ENCODE measurements at places on chromosomes 3 and 15.

DNA sequence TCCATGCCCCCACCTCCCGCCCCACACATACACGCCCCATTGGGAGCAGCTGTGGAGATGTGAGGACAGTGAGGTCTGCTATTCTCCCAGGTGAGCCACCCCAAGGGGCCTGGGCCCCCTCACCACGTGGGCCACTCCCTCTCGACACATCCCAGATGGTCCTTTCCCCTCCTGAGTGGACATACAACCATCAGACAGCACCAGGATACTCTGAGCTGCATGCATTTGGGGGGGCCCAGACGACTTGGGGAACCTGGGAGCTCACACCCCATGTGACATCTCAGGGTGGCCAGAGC lies 17.5 kb downstream of the FBLN2 start:
- no peak for DNase-seq

GRCh38 chr15:58594898-58595297 lies 154.6 kb downstream of the ADAM10 start:
- DNase-seq, result no peak

DNA sequence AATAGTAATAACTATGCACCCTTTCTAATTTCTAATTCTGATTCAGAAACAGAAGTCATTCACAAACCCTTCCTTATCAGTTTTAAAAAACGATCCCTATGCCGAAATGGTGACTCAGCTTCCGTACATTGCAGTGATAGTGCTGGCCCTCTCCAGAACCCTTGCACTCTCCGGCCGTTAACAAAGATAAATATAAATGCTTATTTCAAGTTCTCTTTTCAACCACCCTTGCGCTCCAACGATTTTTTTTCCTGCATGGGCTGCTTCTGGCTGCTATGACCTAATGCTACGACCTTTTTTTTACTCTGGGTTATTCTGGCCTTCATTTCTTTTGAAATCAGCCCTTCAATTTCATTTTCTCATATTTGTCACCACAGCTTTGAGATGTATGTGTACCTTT lies 646.2 kb downstream of the NTRK3 start:
- no peak for DNase-seq

DNA sequence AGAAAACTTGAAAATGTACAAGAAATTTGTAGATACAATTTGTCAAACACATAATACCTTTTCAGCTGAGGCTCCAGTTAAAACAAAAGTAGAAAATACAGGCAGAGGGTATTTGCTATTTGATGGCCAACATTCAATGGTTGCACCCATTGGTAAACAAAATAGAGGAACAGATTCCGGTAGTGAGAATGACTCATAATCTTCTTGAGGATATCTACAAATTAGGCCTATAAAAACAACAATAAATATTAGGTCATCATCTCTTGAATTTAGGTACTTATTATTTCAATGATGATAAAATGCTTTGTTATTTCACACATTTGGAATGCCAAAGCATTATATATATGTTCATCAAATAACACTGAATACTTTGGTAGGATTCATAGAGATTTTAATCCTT lies 53.4 kb downstream of the DENND4A start:
- DNase-seq, result no peak

GRCh38 chr3:129060276-129061022 lies at the start of gene GP9:
Gene GP9 (plus strand): TSS chr3:129060779. CDS start chr3:129061740, 961 bp downstream.
- no peak for DNase-seq

DNA sequence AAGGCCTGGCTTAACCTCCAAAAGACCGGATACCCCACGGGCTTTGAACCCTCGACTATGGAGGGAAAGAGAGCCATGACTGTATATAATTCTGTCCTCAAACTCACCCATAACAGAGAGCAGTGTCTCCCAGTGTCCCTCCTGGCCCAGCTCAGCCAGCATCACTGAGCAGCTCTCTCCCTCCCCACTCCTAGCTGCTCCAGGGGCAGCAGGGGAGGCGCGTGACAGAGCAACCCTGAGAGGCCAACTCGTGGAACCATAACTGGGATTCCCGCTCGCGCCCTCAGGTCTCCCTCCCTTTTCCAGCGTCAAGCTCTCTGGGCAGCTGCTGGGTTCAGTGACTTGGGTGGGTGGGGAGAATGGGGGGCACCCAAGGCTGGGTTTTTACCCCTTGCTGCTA lies 561 bp upstream of the CPLX3 start:
- DNase-seq, result no peak

DNA sequence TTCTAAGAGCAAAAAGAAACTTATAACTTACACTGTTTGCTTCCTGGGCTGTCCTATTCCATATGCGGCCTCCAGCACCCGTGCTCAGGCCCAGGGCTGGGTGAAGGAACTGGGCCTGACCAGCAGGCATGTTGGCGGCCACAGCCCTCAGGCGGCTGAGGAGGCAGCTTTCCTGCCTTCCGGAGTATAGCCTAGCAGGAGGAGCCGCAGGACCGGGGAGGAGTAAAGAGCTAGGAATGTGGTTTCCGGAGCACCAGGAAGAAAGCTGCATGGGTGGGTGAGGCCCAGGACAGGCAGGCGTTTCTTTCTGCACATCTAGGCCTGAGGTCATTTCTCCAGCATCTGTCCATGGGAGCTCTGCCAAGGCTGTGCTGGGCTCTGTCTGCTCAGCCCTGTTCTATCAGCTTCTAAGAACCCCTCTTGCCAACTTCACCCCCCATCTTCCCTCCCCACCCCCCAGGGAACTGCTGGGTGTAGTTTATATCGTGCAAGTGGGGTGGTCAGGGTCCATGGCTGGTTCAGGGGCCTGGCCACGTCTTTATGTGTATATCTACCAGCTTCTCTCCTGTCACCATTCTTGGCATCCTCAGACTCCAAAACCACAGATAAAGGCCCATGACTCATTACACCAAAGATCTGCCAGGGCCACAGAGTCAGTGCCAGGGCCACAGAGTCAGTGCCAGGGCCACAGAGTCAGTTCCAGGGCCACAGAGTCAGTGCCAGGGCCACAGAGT lies 7.8 kb upstream of the KIF7 start:
- peak; percentile 98 for DNase-seq

DNA sequence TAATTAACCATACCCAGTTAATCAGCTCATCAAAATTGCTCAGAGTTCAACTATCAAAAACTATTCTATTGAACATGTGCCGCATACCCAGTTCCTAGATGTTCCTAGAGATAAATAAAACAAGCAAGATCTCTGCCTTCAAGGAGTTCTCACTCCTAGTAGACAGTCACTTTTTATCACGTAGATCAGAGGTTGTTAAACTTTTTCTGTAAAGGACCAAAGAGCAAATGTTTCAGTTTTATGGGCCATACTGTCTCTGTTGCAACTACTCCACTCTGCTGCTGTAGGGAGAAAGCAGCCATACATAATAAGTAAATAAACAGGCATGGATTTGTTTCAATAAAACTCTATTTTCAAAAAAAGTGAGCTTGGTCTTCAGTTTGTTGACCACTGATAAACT lies 7.9 kb downstream of the FBN1 start:
- no peak for DNase-seq

DNA sequence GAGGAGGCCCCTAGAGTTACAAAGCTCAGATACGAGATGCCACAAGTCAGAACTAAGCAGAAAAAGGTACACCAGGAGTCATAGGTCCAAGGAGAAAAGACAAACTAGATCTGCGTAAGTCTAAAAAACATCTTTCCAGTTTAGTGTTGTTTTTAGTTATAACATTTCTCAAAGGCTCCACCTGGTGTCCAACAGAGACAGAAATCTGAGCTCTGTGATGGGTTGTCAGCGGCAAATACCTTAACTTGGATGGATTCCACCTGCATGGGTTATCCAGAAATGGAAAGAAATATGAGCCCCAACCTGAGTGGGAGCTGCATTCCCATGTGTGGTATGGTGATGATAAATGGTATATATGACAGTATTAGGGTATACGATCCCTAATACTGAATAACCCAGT lies 238.6 kb upstream of the CHRM5 start:
- peak; percentile 29 for DNase-seq

GRCh38 chr15:93170329-93170728 lies 81.3 kb upstream of the RGMA start:
- DNase-seq, result no peak

DNA sequence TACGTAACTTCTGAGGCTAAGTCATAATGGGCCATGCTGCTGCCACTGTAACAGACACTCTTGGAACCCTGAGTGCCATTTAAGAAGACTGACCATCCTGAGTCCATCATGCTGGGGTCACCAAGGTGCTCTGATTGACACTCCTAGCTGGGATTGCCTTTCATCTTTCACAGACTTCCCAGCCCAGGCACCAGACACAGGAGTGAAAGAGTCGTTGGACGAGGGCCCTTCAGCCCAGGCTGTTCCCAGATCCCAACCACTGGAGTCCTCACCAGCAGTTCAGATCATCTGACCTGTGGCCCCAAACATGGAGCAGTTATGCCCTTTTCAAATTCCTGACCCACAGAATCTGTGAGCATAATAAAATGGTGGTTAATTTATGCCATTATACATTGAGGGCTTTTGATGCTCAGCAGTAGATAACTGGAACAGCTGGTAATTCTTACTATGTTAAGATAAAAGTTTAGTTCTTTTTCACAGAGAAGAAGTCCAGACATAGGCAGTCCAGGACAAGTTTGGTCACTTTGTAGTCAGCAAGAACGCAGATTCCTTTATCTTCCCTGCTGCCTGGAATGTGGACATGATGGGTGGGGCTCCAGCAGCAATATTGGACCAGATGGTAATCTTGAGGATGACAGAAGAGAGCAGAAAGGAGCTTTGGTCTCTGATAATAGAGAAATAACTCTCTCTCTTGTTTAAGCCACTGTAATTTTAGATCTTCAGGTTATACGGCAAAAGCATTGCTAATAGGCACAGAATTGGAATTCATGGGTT lies 7.3 kb upstream of the EHD4 start:
- no peak for DNase-seq

DNA sequence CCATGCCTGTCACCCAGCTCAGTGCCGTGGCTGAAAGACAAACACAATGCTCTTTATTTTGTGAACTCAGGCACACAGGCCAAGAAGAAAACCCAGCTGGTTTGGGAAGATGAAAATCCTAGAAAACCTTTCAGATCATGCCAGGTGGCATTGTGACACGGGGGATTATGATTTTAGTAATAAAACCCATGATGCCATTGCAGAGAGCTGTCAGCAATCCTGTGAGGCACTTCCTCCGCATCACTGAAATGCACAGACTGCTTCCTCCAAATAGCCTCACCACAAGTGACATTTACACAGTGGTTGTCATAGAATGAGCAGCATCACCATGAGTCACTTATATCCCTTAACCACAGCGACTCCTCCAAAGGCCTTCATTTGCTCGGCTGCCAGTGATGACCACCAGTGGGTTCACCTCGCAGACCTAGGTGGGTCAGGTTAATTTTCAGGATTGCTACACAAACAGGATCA lies 22.7 kb downstream of the ABHD6 start:
- DNase-seq, result peak; percentile 78

DNA sequence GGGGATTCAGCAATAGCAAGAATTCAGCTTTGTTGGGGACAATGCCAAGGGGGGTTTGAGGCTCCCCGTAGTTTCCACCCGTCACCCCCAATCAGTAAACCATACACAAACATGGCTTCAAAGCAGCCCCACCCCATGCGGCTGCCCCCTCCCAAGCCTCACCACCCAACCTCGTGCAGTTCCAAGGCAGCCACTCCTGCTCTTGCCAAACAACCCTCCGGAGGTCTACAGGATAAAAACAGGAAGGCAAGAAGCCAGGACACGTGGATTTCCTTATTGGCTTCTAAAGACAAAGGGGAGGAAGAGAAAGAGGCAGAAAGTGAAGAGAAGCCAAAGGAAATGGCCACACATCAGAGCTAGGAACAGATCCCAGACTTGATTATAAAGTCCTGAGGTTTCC lies 121.1 kb downstream of the SHQ1 start:
- DNase-seq, result no peak

DNA sequence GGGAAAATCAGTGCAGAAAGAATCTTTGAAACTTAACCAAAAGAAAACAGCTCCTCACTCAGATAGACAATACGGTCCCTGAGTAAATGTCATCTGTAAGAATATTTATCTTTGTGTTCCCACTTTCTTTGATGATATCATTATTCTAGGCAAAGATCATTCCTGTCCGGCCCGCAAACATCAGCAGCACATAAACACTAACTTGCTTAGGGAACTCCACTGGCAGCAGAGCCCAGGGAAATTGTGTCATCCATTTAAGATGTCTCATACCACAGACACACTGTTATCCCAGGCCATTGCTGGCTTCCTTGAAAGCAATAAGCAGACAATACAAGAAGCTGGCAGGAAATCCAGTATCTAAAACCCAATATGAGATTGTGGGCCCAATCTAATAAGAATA lies 20.1 kb upstream of the CD96 start:
- DNase-seq, result peak; percentile 55

All from foreskin fibroblast (primary cell).